ENCODE measurements at places on chromosomes 11 and 22. TPM values are rescaled to one million over a fixed set of nuclear protein-coding genes. Genes with fewer than 3 reads are reported as not detected.

GRCh38 chr11:83865636-83866461 is 579.7 kb upstream of the CCDC90B start:
- DNase-seq: no peak

GRCh38 chr22:25759825-25760231 is 17.8 kb downstream of the MYO18B start:
- DNase-seq: peak; percentile 92

The PLAAT5 gene
- not detected for total RNA-seq

The TSPAN32 gene
- total RNA-seq: not detected

The CRYAB gene
- 5.0 TPM for total RNA-seq

DNA sequence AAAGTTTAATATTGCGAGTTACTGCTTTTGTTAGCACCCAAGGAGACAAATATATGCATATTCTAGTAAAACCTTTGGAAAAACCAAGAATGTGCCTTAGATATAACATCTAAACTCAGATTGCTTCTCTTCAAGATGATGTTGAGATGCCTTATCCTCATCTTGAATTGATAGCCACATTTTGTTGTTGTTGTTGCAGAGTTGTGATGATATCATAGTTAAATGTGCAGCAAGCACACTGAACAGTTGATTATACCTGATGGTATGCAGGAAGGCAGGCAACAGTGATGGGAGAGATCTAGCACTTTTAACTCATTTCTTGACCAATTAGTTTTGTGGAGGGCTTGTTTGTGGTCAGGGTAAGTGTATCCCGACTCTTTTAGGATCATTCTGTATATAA is 48.0 kb downstream of the KDM2A start:
- DNase-seq: no peak

DNA sequence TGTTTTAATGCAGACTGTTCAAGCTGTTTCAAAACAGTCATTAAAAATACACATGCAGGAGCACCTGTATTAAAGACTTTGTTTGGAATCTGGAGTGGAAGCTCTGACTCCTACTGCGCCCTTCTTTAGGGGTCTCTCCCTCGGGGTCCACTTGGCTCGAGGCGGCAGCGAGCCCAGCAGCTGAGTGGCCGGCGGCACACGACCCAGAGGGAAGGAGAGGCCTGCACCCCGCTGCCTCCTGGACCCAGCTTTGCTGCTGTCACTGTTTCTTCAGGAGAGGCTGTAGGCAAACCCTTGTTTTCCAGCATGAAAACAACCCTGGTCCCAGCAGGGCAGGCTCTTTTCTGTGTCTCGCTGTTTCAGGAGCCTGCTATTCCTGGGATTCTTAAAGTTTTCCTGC is 29.2 kb downstream of the MUC6 start:
- DNase-seq: no peak

DNA sequence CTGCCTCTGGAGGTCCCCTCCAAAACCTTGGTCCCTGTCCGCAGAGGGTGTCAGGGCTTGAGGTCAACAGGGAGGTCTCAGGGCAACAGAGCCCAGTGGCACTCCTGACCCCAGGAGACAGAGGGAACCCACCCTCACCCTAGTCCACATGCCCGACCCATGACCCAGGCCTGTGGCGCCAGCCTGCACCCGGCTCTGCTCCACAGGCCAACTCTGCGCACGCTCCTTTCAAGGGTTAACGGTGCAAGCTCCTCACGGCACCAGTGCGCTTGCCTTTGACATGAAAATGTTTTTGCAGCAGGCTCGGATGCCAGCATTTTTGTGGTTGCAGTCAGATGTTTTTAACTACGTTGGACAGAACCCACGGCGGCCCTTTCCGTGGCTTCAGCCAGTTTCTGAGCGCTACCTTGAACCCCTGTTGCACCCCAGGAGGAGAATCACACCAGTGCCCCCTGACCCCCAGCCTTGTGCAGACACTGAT is 68.6 kb downstream of the CDKN1C start:
- DNase-seq: no peak

GRCh38 chr11:16759857-16760508 is 21.5 kb downstream of the C11orf58 start:
- no peak for DNase-seq

The SLC7A4 gene
- not detected for total RNA-seq

GRCh38 chr11:130829920-130830511 is 86.3 kb downstream of the SNX19 start:
- DNase-seq: no peak

- no peak for DNase-seq
Observed at GRCh38 chr11:80868831-80869230, 1428.0 kb upstream of the TENM4 start.

DNA sequence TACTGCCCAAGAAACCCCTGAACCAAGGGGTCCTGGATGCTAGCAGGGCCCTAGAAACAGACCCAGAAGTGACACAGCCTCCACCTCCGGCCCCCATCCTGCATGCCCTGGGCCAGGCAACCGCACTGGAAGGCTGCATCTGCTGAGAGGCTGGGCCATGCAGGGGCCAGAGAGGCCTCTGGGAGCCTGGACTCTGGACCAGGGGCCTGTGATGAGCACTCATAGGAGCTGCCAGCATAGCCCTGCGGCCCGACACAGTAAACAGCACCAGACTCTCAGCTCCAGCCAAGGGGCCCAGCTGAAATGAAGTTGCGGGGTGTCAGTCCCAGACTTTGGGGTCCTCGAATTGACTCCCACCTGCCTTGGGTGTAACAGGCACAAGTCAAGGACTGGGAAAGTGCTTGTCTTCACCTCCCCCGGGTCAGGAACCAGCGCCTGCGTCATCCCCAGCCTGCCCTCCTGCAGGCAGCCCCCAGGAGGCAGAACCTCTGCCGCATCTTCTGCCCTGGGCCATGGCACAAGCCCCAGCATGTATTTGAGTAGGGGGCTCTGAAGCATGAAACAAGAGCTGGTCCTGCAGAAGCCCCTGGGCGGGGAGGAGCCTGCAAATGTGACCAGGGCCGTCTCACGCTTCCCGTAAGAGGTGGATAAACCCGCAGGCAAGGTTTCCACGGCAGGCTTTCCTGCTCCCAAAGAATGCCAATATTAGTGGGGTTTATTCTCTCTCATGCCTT is 25.2 kb upstream of the CCND1 start:
- DNase-seq: no peak
